Myocyte (in vitro differentiated cells): ENCODE measurements at places on chromosomes 5 and 9. TPM values are rescaled to one million over a fixed set of nuclear protein-coding genes. Genes with fewer than 3 reads are reported as not detected.
A peak's percentile ranks its signal among the peaks of the same experiment; 100 is the strongest.

GRCh38 chr5:38728029-38728428 is 117.8 kb upstream of the OSMR start:
- DNase-seq = no peak

DNA sequence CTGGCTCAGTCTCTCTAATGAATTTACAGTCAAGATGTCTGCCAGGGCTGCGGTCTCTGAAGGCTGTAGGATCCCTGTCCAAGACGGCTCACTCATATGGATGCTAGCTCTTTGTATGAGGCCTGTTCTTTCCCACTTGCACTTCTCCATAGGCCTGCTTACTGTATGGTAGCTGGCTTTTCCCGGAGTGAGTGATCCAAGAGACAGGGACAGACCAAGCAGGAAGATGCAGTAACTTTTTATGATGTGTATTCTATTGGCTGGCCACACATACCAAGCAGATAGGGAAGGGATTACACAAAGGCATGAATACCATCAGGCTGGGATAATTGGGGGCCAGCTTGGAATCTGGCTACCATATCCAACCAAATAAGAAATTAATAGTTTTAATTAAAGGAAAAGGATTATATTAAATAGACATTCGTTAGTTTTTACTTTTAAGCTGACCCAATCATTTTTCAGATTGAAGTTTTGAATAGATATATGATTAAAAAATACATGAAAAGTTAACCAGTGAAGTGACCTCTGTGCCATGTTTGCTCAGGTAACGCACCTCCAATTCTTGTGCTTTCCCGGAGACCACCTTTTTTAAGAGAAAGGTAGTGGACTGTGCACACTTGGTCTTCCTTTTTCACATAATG is 20.6 kb downstream of the NSD1 start:
- DNase-seq = no peak

DNA sequence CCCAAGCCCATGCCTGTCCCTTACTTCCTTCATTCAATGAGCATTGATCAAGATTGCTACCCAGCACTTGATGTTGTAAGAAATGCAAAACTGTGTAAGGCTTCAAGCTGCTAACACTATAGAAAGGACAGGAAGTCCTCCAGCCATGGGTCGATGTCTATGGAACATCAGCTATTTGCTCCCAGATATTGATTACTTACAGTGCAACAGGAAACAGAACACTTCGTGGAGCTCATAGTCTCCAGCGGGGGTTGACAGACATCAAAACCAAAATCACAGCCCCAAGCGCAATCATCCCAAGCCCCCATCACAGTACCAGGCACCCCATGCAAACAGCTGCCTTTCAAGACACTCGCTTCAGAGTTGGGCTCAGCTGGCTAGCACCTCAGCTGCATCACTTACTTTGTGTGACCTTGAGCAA is 26.8 kb upstream of the DUSP1 start:
- DNase-seq = no peak

DNA sequence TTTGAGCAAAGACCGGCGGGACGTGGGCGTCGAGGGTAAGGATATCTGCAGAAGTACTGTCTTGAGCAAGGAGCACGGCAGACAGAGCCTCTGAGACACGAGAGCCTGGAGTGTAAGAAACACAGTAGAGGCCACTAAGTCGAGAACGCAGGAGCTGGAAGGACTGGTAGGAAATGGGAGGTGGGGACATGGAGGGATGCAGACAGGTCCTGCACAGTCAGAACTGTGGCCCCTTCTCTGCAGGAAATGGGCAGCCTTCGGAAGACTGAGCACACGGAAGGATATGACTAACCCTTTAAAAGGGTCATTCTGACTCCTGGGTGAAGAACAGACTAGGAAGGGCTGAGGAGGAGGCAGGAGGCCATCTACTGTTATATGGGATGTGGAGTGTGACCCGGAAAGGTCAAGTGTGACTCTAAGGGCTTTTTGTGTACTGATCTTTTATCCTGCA is 1.4 kb upstream of the CAMSAP1 start:
- no peak for DNase-seq

Gene ZNF883
- 0.36 and 1.1 TPM in 2 replicates for total RNA-seq

DNA sequence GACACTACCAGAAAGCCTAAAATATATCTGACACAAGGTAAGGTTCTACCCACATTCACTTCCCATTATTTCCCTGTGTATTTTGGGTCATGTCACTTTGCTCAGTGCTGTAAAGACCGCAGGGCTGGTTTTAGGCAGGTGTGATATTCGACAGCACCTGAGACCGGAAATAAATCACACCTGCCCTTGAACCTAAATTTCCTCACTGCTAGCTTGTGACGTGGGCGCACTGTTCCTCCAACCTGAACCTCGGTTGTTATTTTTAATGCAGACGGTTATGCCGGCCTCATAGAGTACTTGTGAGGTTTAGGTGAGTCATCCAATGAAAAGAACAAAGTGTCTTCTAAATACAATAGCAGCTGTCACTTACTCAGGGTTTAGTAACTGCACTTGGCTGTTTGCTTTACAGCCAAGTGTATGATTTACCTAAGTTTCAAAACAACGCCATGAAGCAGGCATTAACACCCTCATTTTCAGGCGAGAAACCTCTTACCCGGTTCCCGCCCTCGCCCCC is 20.7 kb upstream of the ZNF782 start:
- DNase-seq = peak; percentile 90

Gene PCDHB6
- total RNA-seq = 1.5 and 2.3 TPM in 2 replicates

Gene ANKHD1
- 33.7 and 39.7 TPM in 2 replicates for total RNA-seq

DNA sequence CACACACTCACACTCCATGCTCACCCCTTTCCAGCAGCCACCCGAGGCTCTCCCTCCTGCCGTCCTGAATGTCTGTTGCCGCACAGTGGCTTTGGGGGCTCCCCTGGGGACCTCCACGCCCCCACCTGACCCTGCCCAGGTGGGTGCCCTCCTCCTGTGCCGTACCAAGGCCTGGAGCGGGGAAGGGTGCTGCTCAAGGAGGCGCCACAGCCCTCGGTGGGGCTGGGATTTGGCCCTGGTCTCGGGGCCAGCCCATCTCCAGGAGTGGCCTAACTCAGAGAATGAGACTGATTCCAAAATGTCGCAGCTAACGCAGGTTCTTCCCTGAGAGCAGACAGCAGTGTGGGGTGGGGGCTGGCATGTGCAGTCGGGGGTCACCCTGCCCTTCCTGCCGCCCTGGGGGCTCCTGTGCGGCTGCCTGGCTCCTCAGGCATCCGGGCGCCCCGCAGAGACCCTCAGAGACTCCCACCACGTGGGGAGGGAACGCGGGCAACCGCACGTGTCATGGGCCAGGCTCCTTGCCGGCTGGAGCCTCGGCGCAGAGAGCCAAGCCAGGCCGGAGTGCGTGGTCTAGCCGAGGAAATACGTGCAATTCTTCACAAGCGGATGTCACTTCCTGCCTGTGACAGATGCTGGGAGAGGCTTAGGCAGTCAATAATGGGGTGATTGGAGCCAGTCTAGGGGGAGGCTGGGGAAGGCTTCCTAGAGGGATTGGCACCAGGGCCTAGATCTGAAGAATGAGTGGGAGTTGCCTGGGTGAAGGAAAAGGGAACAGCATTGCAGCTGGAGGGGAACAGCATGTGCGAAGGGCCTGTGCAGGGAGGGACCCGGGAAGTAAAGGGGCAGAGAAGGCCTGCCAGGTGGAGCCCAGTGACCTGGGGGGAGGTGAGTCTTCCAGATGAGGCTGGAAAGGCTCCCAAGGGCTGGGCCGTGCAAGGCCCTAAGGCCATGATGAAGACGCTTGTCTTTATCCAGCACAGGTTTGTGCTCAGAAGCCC is 44.1 kb downstream of the C9orf50 start:
- no peak for DNase-seq

DNA sequence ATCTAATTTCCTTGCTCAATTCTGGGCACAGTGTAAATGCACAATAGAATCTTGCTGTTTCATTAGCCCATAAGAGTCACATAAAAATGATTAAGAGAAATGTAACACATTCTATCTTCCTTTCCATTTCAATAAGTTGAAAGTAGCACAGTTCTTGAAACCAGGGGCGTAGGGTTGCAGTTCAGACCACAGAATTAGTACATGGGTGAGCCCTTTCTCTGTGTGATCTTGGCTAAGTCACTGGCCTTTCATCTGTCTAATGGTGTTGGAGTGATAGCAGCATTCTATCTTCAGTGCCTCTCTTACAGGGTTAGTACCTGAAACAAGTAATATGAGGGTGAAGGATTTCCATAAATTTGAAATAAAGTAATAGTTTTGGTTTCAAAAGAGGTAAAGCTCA is 445.3 kb upstream of the ZNF462 start:
- DNase-seq = no peak

DNA sequence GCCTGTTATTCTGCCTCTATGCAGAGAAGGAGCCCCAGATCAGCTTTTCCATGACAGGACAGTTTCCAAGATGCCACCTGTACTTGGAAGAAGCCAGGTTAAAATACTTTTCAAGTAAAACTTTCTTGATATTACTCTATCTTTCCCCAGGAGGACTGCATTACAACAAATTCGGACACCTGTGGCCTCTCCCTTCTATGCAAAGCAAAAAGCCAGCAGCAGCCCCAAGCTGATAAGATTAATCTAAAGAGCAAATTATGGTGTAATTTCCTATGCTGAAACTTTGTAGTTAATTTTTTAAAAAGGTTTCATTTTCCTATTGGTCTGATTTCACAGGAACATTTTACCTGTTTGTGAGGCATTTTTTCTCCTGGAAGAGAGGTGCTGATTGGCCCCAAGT is 301 bp upstream of the IL4 start:
- DNase-seq = no peak

- DNase-seq = no peak
Measured at GRCh38 chr9:5857928-5858327, 25.0 kb upstream of the ERMP1 start.

DNA sequence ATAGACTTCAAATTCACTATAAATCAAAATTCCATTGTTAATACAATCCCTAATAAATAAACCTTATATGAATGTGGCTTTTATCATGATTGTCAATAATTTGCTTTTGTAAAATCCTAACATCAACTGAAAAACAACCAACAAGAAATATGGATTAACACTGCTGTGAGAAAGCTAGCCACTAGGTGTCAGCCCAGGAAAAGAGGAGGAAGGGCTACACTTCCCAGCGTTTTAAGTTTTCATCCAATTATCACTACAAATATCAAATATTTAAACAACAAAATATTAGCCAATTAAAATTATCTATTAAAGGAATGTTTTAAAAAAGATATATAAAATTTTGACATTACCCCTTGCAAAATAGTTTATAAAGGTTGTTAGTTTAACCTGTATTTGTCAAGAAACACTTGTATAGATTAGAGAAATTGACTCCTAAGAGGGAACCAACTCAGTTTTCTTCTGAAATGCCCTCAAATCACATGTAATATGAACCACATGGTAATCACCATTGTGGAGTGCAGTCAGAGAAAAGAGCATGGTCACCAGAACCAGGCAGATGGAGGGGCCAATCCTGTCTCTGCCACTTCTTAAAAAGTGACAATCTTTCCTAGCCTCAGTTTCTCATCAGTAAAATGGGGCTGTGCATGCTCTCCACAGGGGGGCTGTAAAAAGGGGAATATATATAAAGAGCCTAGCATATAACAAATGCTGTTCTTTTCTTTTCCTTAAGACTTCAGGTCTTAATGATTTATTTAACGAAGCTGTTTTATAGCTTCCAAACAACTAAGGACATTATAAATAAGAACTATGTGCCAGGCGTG is 188.2 kb downstream of the CRB2 start:
- DNase-seq = peak; percentile 53

DNA sequence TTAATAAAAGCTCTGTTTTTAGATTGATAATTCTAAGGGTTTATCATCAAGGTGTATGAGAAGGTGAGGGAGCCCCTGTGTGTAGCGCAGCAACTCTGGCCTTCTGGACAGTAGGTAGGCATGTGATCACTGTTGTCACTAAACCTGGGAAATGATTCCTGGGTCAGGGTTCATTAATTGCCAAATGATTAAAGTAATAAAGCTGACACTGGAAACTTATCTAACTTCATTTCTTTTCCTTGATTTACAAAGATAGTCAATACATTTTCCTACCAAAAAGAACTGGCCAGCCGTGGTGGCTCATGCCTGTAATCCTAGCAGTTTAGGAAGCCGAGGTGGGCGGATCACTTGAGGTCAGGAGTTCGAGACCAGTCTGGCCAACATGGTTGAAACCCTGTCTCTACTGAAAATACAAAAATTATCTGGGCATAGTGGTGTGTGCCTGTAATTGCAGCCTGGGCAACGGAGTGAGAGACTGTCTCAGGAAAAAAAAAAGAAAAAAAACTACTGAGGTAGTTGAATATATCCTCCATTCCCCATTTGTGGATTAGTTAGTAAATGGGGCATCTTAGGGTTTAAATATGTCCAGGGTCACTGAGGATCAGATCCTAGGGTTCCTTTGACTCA is 2.4 kb downstream of the EHMT1 start:
- peak; percentile 31 for DNase-seq

DNA sequence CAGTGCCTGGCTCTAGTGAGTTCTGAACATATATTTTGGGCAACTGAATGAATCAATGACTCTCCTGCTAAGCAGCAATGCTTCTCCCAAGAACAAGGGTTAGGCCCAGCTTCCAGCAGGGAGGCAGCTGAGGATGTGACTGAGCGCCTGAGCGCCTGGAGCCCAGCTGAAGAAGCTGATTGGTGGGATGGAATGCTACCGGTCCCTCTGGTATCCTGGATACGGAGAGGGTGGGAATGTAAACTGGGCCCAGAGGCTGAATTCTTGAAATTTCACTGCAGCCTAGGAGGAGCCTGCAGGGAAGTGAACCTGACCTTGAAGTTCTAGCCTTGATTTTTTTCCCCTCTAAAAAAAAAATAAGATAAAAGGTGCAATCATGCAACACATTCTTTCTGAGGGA is 43.2 kb downstream of the WWC1 start:
- no peak for DNase-seq

Gene CD14
- total RNA-seq = 0.21 and 0.64 TPM in 2 replicates

Gene COL23A1
- 0.19 and 0.21 TPM in 2 replicates for total RNA-seq

Gene GRIA1
- 4.7 and 5.6 TPM in 2 replicates for total RNA-seq

DNA sequence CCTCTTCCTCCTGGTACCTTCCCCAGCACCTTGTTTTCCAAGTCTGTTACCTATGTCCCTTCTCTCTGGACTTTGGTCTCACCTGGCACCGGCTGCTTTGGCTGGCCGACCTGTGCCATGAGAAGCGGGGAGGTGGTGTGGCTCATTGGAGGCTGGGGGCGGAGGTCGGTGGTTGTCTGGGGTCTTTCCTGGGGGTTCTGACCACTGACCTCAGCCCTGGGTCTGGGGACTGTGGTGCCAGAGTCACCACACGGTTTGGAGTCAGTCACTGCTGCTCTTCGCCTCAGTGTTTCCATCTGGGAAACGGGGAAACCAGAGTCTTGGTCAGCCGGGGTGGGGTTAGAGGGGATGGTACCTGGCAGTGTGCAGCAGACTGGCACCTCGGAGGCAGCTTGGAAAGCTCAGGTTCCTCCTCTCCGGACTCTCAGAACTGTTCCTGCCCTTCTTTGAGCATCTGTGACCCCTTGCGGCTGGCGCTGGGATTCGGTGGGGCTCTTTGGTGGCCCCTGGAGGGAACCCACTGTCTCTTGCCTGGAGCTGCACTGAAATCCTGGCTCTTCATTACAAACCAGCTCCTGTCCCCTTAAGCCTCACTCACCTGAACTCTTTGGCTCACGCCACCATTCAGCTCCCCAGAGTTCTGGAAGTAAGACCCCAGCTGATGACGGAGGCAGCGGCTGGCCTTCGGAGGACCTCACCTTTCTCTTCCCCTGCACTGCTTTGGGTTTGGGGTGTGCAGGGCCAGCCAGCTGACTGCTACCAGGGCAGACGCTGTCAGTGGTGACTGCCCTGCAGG is 4.1 kb upstream of the RXRA start:
- no peak for DNase-seq

GRCh38 chr5:57303985-57304384 is 130.1 kb downstream of the GPBP1 start:
- no peak for DNase-seq
